ENCODE measurements at places on chromosomes 5 and 9.

GRCh38 chr9:83382421-83382820, 155.8 kb downstream of the FRMD3 start:
- DNase-seq, result no peak

GRCh38 chr5:173845321-173845720, 42.8 kb upstream of the CPEB4 start:
- no peak for DNase-seq

DNA sequence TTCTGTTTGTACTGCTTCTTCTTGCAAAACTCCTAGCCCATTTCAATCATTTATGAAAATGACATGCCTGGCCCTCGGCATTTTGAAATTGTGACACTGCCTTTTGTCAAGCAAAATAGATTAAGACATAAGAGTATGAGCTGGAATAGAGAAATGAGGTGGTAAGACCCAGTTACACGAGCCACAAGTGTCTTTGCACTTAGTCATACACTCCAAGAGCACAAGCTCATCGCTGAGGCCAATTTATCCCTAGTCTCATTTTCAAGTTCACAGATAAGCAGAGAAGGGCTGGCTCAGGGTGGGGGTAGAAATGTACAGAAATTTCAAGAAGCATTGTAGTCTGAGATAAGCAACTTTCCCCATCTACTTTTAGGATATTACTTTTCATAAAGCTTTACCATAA, 40.6 kb upstream of the MAP1B start:
- no peak for DNase-seq

- no peak for DNase-seq
Observed at GRCh38 chr5:87109746-87110145, 157.9 kb upstream of the RASA1 start.

GRCh38 chr5:136666970-136667620, 301.8 kb upstream of the TRPC7 start:
- no peak for DNase-seq

GRCh38 chr5:151238303-151238741, 14.4 kb upstream of the CCDC69 start:
- no peak for DNase-seq

DNA sequence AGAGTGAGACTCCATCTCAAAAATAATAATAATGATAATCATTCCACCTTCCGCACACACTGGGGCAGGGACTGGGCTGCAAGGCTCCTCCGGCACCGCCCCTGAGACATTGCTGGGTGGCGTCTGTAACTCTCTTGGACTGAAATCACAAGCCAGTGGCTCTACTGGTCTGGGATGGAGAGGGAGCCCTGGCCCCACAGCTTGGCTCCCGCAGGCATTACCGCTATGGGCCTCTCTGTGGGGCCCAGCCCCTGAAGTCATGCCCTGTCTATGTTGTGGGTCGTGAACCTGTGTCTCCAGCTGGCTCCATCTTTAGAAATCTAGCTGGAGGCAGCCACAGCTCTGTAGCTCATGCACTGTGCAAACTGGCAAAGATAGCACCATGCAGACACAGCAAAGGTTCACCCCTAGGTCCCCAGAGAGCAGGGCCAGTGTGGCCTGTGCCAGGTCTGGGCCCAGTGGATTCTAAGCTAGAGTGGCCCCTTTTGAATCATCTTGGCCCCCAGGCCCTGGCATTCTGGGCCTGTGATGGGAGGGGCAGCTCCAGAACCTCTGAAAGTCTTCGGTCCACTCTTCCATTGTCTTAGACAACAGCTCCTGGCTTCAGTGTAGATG, 36.1 kb upstream of the COL5A1 start:
- DNase-seq, result no peak

DNA sequence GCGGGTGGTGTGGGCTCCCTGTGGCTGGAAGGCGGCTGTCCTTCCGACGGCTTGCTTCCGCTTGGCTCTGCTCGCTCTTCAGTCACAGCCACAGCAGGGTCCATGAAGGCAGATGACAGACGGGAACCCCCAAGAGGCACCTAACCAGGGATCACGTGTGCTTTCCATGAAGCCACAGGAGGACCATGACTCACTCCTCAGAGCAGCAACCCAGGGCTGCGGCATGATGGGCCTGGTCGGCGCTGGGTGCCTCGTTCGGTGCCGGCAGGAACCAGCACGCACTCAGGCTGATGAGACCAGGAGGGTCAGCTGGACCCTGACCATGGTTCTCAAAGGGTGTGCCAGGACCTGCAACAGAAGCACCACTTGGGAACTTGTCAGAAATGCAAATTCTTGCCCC, 32.8 kb upstream of the MED10 start:
- DNase-seq, result no peak

DNA sequence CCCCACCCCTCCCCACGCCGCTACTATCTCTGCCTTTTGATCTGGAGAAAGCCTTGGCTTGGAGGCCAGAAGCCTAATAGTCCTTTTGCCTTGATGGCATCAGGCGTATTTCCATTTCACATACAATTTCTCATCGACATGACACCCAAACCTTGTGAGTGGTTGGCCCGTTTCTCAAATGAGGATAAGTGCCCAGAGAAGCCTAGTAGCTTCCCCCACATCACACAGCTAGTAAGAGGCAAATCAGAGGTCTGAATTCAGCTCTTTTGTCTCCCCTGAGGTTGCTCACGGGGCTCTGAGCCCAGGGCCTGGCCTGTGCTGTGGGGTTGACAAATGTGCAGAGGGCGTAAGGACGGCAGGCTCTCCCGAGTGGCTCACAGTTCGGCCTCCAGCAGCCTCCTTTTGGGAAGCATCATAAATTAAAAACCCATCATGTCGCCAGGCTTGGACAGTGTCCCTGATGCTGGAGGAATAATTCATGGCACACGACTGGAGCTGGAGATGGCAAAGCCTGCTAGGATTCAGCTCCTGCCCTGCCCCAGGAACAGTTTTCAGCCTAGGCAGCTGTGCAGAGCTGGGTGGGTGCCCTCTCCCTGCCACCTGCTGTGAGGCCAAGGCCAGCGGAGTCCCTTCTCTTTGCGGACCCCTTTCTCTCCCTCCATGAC, 263.8 kb downstream of the NSG2 start:
- no peak for DNase-seq

- no peak for DNase-seq
Observed at GRCh38 chr5:4086081-4086480, 490.4 kb downstream of the IRX1 start.

DNA sequence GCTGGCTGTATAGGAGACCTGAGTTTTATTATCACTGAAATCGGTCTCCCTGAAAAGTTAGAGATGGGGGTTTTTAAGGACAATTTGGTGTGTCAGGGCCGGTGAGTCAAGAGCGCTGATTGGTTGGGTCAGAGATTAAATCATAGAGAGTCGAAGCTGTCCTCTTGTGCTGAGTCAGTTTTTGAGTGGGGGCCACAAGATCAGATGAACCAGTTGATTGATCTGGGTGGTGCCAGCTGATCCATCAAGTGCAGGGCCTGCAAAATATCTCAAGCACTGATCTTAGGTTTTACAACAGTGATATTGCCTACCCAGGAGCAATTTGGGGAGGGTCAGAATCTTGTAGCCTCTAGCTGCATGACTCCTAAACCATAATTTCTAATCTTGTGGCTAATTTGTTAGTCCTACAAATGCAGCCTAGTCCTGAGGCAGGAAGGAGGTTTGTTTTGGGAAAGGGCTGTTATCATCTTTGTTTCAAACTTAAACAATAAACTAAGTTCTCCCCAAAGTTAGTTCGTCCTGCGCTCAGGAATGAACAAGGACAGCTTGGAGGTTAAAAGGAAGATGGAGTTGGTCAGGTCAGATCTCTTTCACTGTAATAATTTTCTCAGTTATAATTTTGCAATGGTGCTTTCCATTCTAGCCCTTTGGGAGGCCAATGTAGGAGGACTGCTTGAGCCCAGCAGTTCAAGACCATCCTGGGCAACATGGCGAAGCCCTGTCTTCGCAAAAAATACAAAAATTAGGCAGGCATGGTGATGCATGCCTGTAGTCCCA, 31.6 kb upstream of the RFK start:
- DNase-seq, result no peak

GRCh38 chr9:110468950-110469349, 110.6 kb downstream of the SVEP1 start:
- no peak for DNase-seq

- no peak for DNase-seq
Observed at GRCh38 chr5:116482394-116482793, 92.2 kb downstream of the SEMA6A start.

GRCh38 chr5:42915306-42915866, 103.7 kb upstream of the SELENOP start:
- no peak for DNase-seq

All from Ammon's horn (tissue), 1 donor.